Endothelial cell of umbilical vein (primary cell): ENCODE measurements at places on chromosomes 2 and 18. TPM values are rescaled to one million over a fixed set of nuclear protein-coding genes. Genes with fewer than 3 reads are reported as not detected.

GRCh38 chr2:203804070-203804469 is 63.5 kb upstream of the CTLA4 start:
- no peaks in the 10 kb centered on the region for H3K36me3 ChIP-seq
- H3K4me3 ChIP-seq: no peak overlapping the region
- peaks cover 22% of the 10 kb centered on the region for H3K4me1 ChIP-seq
- no peaks in the 10 kb centered on the region for H3K27me3 ChIP-seq
- no peak overlapping the region for H3K27ac ChIP-seq
- DNase-seq: no peak

Gene ANKRD29
- polyA plus RNA-seq: 0.03 and 0.18 TPM in 2 replicates

Gene MERTK
- 38.6 and 39.6 TPM in 2 replicates for polyA plus RNA-seq

Gene PROC
- polyA plus RNA-seq: 0.06 TPM in 1 of 2 replicates, not detected in the other

Gene FAM237A
- polyA plus RNA-seq: not detected in 2 replicates

Gene IL36RN
- polyA plus RNA-seq: not detected in 2 replicates

DNA sequence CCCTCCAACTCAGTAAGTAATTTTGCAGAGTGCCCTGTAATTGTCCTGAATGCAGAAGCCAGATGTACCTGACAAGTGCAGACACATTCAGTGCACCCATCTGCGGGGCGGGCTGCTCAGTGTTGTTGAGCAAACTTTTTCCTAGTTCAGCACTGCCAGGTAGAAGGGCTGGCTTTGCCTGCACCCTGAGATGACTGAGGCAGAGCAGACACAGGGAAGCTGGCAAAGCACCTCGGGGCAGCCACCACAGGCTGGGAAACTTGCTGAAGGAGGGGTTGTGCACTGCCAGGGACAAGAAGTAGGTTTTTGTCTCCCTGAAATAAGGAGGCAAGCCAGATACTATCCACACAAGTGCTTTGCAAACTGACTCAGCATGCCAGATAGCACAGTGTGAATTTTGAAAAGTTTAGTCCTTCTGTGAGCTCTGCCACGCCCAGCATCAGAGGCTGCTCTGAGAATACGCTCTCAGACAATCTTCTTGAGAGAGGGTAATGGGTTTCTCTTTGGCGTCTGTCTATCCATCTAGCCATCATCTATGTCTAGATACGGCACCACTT is 62.3 kb downstream of the SOWAHC start:
- no peaks in the 10 kb centered on the region for H3K4me1 ChIP-seq
- no peaks in the 10 kb centered on the region for H3K36me3 ChIP-seq
- H3K27ac ChIP-seq: no peak overlapping the region
- peaks cover 34% of the 10 kb centered on the region for H3K27me3 ChIP-seq
- DNase-seq: no peak
